ENCODE measurements at places on chromosomes 5 and 9.

- DNase-seq = no peak
These were observed 86.6 kb upstream of the FAM120A start for GRCh38 chr9:93364734-93365426.

GRCh38 chr9:80699511-80699998 lies 989.8 kb downstream of the TLE1 start:
- DNase-seq = no peak

DNA sequence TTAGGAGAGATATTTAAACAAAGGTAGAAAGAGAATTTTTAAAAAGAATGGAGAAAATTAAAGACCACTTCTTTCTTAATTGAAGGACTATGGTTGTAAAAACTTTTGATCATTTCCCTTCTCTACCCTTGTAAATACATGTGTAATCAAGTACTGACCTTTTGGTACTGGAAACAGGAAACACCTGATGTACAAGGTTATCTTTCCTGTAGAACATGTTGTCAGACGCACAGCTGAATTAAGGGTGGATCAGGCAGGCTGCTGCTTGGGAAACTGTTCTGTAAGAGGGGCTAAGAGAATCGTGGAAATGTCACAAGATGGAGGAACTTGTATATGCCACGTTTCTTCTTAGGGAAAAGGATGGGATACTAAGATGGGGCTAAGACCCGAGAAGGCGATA lies 341.6 kb downstream of the ZNF608 start:
- no peak for DNase-seq

DNA sequence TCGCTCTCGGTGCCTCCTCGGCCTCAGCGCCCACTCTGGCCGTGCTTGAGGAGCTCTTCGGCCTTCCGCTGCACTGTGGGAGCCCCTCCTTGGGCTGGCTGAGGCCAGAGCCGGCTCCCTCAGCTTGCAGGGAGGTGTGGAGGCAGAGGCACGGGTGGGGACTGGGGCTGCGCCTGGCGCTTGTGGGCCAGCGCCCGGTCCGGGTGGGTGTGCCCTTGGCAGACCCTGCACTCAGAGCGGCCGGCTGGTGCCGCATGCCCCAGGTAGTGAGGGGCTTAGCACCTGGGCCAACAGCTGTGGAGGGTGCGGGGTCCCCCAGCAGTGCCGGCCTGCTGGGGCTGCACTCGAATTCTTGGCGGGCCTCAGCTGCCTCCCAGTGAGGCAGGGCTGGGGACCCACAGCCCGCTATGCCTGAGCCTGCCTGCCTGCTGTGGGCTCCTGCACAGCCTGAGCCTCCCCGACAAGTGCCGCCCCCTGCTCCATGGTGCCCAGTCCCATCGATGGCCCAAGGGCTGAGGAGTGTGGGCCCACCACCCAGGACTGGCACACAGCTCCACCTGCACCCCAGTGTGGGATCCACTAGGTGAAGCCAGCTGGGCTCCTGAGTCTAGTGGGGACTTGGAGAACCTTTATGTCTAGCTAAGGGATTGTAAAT lies 2085.2 kb upstream of the ACO1 start:
- DNase-seq = no peak

DNA sequence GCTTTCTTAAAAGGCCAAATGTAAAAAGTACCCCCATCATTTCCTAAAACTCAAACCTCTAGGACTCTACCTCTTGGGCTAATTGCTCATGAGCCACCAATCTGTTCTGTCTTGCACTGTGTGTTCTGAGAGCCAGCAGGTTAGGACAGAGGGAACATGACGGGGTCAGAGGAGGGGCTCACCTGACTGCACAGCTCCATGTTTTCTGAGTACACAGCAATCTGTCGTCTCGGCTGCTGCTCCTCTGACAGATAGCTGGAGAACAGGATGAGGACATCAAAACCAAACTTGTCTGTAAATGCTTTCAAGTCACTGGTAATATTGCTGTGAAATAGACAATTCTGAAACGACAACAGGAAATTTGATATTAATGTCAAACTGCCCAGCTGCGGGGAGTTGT lies 50.9 kb upstream of the PCA3 start:
- DNase-seq = no peak

GRCh38 chr9:4077499-4078102 lies 222.3 kb downstream of the GLIS3 start:
- peak; percentile 22 for DNase-seq

GRCh38 chr9:114496011-114496410 lies 9.3 kb downstream of the WHRN start:
- DNase-seq = no peak

DNA sequence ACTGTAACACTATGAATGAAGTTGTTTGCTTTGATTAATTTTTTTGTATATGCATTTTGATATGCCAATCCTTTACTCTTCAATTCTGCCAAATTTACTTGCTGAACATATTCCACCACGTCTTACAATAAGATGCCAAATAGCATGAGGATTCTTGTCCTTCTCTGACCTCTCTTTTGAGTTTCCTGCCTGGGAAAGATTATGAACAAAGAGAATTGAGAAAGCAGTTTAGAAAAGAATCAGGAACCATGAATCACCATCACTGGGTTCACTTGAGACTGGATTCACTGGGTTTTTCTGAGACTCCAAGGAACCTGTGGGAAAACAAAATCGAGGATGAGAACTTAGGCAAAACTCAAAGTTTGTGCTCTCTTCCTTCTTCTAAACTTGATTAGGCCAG lies 256.5 kb downstream of the CETN3 start:
- no peak for DNase-seq

DNA sequence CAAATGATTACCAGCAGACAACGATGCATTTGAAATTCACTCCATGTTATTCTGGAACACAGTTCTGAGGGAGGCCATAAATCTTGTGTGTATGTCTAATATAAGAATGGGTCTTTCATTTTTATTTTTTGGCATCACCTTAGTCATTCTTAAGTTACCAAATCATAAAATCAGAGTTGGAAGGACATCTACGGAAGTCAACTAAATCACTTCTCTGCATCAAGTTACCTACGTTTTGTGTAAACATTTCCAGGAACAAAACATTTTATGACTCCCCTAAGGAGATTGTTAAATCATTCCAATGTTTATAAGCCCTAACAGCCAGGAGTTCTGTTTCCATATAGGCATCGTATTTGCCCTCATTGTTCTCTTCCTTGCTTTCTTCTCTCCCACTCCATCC lies 378.2 kb downstream of the FAM170A start:
- DNase-seq = no peak

GRCh38 chr5:95827892-95828246 lies 5.3 kb upstream of the GLRX start:
- DNase-seq = no peak

DNA sequence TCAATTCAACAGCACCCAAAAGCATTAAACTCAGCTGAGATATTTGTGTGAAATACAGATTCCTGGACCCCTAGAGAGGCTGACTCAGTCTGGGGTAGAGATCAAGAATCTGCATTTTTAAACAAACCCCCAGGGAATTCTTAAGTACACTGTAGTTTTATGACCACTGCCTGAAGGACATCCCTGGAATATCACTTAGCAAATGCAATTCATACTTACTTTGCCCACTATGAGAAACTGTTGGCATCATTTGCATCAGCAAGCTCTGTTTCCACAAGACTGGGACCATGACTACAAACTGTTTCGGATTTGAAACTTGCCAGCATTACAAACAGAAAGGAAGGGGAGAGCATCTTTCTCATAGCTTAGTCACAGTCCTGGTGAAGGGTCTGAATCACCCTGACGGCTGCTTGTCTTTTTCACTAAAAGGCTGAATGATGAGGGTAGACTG lies 63.7 kb downstream of the MLLT3 start:
- no peak for DNase-seq

GRCh38 chr5:165349735-165350134 lies 1844.3 kb downstream of the MAT2B start:
- no peak for DNase-seq
